ENCODE measurements at places on chromosomes 6 and 20.
A peak's percentile ranks its signal among the peaks of the same experiment; 100 is the strongest.

GRCh38 chr6:25034431-25034921, 98.7 kb upstream of the RIPOR2 start:
- no peak for DNase-seq

DNA sequence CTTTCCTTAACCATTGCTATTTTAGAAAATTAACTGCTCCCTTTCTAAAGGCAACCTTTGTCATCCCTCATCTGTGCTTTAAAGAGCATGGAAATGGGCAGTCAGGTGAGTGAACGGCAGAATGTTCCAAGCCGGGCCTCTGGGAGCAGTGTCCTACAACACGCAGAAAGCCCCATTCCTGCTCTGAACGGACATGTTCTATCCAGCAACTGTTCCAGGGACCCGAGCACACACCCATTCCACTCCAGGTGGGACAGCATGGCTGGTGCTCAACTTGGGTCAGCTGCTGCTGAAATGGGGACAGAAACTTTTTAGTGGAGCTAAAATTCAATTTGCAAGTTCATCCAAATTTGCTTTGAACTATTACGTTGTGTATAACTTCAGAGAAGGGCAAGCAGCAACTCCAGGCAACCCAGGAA, 26.7 kb downstream of the DIDO1 start:
- no peak for DNase-seq

DNA sequence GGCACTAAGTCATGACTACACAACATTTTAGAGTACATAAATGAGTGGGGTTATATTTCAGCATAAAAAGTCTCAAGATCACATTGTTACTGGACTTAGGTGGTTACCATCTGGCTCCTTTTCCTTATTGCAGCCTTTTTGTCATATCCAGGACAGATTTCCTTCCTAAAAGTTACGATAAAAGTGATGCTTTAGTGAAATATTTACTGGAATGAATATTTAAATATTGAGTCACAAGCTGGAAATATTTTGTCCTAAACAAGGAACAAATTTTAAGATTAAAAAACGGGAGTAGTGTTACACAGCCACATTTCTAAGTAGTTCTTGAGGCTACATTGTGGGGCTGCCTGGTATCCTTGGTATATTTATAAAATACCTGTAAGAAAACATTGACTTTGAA, 52.2 kb downstream of the CDC40 start:
- DNase-seq, result no peak

GRCh38 chr20:62728781-62729300, 20.2 kb downstream of the NTSR1 start:
- no peak for DNase-seq

DNA sequence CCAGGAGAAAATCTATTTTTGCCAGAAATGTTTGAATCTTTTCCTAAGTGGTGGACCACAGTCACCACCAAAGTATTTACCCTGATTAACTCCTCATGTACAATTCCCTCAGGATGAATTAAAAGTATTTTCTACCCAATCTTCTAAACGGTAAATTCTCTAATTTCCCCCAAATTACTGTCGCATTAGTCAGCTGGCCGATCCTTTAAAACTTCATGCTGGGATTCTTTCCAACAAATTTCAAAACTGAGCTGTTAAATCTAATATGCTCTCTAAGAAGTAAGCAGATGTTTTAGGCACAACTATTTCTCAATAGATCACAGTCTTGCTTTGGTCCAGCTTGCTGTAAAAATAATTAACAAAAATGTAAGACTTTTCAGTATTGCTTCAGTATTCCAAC, 447.2 kb downstream of the FRK start:
- no peak for DNase-seq

DNA sequence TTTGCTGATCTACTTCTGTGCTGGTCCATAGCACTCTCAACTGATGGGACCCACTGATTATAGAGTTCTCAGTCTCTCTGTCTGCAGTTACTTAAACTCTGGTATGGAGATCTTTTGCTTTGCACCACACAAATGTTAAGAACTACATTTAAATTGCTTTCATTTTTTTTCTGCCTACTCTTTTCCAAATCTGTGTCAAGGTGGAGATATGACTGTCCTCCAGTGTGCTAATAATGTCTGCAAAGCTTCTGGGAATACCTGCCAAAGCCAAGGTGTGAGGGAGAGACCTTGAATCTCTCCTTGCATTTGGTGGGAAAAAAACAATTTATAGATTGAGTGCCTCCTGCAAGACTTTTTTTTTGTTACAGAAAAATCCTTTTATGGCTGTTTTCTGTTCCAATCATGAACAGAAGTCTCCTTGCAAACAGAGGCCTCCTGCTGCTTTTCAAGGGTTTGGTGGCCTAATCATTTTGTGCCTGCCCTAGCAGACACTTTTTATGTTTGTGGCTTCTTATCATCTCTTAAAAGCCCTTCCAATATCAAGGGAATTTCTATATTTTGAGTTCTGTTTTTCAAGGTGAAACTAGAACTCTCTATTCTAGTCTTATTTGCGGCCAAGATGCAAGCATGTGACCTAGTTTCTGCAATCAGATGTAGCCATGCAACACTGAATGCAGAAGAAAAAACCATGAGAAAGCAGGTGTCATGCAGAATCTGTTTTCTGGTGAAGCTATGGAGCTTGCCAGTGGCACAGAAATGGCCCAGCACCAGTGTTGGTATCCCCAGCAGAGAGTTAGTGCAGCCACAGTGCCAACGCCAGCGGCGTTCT, 23.2 kb upstream of the AKIRIN2 start:
- no peak for DNase-seq

DNA sequence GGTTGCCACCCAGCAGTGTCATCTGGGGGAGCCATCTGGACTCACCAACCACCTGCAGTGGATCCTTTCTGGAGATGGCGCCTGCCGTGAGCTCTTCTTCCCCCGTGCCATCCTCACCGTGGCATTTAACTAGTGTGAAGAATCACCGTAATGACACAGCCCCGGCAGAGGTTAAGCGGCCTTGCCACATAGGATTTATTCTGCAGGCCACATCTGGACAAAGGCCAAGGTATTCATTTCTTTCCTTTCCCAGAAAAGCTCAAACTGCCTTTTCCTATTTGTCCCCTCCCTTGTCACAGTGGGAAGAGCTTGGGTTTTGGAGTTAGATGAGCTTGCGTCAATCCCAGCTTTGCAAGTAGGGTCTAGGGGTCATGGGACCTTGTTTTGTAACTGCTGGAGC, 88.4 kb downstream of the PXDC1 start:
- DNase-seq, result no peak

DNA sequence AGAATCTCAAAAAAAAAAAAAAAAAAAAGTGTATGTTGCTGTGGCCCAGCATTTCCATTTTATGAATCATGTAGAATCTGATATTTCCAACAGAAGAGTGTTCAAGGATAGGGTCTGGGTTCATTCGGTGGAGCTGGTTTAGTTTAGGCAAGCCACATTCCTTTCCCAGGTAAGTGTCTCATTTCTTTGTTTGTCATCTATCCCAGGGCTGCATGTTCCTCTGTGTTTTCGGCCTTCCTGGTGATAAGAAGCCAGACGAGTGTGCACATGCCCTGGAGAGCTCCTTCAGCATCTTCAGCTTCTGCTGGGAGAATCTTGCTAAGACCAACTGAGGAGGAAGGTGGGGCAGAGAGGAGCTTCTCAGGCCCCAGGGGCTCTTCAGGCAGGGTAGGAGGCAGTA, 38.2 kb downstream of the NFYA start:
- DNase-seq, result no peak

GRCh38 chr6:167551628-167552257, 226.9 kb downstream of the TTLL2 start:
- DNase-seq, result no peak

GRCh38 chr6:27755768-27756167, 156.4 kb downstream of the OR2B2 start:
- DNase-seq, result no peak

DNA sequence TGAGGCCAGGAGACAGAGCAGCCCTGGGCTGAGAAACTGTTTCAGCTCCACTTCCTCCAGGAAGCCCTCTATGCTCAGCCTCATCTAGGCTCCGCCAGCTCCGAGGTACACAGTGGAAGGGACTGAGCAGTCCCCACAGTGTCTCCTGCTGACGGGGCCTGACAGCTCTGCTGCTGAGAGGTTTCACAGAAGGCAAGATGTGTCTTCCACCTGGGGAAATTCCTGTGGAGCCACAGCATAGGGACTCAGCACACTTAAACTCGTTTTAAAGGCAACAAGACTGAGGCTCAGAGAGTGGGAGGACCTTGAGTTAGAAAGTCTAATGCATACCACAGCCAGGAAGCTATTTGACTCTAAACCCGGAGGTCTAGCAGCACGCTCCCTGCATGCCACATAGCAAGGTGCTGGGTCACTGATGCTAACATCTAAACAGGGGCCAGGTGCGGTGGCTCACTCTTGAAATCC, 6.8 kb downstream of the ADA start:
- DNase-seq, result peak; percentile 29

GRCh38 chr6:44439270-44440045, 52.0 kb downstream of the CDC5L start:
- DNase-seq, result no peak

GRCh38 chr6:39610221-39610620, 115.0 kb downstream of the KIF6 start:
- no peak for DNase-seq

- DNase-seq, result peak; percentile 1
Observed at GRCh38 chr6:146770965-146771735, 172.4 kb downstream of the ADGB start.

DNA sequence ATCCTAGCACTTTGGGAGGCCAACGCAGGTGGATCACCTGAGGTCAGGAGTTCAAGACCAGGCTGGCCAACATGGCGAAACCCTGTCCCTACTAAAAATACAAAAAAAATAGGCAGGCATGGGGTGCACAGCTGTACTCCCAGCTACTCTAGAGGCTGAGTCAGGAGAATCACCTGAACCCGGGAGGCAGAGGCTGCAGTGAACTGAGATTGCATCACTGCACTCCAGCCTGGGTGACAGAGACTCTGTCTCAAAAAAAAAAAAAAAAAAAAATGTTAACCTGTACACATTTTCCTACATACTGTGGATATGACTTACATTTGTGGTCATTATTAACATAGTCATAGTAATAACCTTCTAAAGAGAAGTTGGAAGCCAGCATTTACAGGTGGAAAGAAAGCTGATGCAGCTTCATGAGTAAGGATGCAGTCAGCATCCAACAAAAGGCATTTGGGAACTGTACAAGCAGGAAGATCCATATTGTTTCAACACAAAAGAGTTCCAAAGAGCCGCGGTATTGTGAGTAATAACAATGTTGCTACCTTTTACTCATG, 186.2 kb downstream of the GPX5 start:
- no peak for DNase-seq

- DNase-seq, result no peak
Observed at GRCh38 chr20:38304845-38305447, 990 bp downstream of the BPI start.

GRCh38 chr6:75084018-75084417, 121.8 kb downstream of the COL12A1 start:
- DNase-seq, result no peak

GRCh38 chr20:20227013-20227571, 140.8 kb upstream of the INSM1 start:
- no peak for DNase-seq

GRCh38 chr6:164927288-164928056, 381.9 kb downstream of the C6orf118 start:
- peak; percentile 29 for DNase-seq

GRCh38 chr6:85079761-85080160, 315.4 kb upstream of the TBX18 start:
- no peak for DNase-seq

DNA sequence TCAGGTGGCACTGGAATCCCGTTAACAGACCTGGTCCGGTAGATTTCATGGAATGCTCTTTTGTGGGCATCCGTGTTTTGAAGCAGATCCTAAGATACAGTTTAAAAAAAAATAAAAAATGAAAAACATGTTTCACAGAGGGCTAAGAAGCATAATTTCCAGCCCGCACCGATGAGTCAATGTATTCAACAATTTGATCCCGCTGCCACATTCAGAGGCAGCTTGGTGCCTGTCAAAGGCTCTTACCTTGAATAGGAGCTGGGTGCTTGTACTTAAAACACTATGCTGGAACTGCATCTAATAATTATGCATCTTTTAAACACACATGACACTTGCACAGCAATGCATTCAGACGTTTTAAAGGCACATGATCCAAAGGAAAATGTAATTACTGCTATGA, 164.8 kb downstream of the SYNE1 start:
- DNase-seq, result no peak

GRCh38 chr20:63100926-63101699, 94.3 kb upstream of the BHLHE23 start:
- DNase-seq, result no peak

DNA sequence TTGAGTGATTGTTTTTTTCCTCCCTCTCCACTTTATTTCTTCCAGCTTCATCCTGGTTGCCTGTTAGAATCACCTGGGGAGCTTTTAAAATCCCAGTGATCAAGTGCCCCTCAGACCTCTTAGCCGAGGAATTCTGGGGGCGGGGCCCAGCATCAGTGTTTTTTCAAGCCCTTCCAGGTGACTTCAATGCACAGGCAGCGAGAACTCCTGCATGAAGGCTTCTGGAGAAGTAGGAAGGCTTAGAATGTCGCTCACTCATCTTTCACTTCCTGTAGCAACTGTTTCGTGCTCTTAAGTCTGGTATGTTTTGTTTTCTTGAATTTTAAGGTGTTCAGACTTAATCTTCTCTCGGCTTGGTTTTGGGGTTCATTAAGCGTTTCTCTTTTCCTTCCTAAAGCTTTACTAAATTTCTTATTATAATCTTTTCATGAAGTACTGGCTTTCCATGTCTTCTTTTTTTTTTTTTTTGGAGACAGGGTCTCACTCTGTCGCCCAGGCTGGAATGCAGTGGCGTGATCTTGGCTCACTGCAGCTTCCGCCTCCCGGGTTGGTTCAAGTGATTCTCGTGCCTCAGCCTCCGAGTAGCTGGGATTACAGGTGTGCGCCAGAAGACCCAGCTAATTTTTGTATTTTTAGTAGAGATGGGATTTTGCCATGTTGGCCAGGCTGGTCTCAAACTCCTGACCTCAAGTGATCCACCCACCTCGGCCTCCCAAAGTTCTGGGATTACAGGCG, 30.9 kb upstream of the TULP1 start:
- DNase-seq, result no peak

- no peak for DNase-seq
Observed at GRCh38 chr20:25042531-25043498, 15.1 kb downstream of the ACSS1 start.

GRCh38 chr20:34475979-34476736, 40.1 kb upstream of the DYNLRB1 start:
- no peak for DNase-seq

DNA sequence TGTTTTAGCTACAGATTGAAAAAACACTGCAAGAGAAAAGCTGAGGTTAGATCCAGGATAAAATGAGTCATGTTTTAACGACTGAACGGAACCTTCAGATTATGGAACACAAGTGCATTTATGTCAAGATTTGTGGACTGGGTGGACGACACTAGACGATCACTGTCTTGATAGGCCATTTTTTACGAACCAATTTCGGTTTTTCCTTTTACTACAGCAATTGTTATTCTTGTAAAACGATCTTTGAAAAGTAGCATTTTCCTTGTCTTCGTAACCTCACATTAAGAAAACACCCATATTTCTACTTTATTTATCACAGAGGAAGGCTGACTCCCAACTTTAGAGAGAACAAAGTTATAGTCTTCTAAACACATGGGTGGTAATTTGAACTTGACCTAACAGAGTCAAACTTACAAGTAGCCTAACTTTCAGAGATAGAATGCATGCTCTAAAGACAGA, 294.2 kb upstream of the TCF21 start:
- DNase-seq, result no peak

GRCh38 chr20:728256-728944, 39.9 kb downstream of the SLC52A3 start:
- peak; percentile 25 for DNase-seq

GRCh38 chr6:133130863-133131262, 110.3 kb upstream of the EYA4 start:
- DNase-seq, result no peak

Measured in stimulated activated naive CD4-positive, alpha-beta T cell treated with Interleukin-2 at 50 U/mL for 16 hours (primary cell).